ENCODE measurements at places on chromosomes 2 and 18.

- DNase-seq = no peak
Measured at GRCh38 chr18:77112747-77113092, 19.9 kb downstream of the MBP start.

GRCh38 chr2:234710587-234710986 is 213.7 kb upstream of the ARL4C start:
- DNase-seq = no peak

GRCh38 chr2:127950264-127950663 is 64.5 kb upstream of the AMMECR1L start:
- DNase-seq = no peak

DNA sequence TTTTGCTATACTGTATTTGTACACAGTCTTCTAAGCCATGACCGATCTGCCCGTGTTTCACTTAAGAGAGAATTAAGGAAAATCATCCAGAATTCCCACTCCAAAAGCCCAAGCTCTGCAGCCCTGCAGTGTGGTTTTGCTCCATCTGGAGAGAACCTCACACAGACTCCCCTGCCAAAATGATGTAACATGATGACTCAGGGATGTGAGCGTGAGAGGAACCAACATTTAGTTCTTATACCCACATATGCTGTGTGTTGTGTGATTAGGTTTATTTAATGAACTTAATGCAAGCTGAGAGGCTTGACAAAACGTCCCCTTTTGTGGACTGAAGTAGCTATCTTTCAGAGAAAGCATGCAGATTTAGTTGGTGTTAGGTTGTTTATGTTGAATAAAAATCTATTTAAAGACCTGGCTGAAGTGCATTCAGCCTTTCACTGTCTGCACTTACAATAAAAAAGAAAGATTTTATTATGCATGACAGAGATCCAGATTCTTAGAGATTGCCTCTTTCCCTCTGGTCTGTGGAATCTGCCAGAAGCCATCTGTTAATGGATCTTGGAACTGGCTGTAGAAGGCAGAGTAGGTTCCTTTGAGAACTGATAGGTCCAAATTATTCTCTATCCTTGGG is 6.3 kb downstream of the RAB12 start:
- peak; percentile 85 for DNase-seq

- no peak for DNase-seq
Measured at GRCh38 chr2:231058761-231059550, 2.3 kb downstream of the PSMD1 start.

DNA sequence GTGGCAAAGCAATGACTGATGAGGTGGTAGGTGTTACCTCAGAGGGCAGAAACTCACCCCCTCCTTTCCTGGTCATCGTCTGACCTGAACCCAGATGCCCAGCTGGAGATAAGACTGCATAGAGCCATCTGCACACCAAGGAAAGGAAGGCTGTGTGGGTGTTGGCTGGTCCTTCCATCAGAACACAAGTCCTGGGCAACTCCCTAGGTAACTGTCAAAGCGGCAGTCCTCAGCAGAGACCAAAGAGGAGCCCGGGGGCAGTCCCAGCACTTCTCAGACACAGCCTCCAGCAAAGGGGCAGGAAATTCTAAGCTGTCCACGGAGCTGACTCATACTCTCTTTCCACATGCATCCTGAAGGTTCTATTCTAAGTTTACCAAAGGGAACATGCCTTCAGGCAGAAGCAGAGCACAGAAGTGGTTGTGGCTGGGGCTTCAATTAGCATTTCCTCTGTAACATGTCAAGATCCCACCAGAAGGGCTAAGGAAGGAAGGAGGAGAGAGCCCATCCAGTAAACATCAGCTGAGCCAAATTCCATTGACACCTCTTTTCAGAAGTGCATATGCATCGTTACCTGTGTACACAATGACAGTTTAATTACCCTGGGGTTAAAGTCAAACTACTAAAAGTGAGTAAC is 54.7 kb downstream of the SPRED2 start:
- DNase-seq = peak; percentile 46

DNA sequence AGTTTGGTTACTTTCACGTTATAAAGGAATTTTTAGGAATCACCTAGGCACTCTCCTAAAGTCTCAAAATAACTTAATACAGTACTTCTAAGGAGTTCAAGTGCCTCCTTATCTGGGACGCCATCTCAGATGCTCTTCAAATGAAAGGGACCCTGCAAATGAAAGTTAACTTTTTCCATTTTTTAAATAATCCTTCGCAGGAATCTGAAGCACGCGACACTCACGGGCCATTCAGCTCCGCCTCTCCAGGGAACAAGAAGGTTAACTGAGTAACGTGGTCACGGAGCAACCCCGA is 537 bp upstream of the ZC3H15 start:
- DNase-seq = no peak

DNA sequence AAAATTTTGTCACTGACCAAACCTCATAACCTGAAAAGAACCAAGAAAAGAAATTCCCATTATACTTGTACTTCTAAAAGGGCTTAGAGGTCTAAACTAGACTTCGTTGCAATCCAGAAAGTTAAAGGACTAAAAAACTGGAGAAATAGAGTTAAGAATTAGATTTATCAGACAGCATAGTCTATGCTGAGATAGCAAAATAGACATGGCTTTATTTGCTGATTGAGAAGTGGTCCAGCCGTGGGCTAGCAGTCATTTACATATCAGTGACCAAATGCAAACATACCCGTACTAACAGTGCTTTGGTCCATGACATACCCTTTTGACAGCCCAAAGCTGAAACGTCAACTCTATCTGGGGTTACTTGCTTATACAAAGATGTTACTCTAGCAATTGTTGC is 223.5 kb downstream of the AGPS start:
- no peak for DNase-seq

DNA sequence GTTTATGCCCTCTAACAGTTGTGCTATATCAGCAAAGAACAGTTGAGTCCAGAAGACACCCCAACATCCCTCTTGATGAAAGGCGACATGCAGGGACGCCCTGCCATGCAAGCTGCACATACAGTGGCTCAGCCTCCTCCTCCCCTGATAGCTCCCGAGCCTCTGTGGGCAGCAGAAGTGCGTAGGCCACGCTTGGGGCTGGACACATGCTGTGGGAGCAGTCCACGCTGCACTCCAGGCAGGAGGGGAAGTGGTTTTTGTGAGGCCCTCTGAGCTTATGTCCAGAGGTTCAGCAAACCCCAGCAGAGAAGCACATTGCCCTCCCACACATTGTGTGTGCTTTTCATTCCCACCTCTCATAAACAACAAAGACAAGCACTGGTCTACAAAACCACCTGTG is 162.1 kb downstream of the SEPTIN10 start:
- DNase-seq = no peak

DNA sequence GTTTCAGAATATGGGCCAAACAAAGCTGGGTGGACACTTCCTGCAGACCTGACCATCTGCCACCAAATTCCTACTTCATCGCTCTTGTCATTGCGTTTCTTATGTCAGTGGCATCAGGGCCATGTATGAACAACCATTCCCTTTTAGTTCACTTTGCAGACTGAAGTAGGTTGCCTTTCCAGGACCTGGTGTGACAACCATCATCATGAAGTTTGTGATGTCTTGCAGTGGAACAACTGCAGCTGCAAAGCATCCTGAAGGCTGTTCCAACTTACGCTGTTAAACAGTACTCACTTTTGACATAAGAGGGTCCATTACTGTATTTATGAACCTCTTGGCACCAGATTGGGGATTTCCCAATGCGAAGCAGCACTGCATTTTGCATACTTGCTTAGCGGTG is 511.6 kb downstream of the ARHGAP15 start:
- DNase-seq = no peak
